ENCODE measurements at places on chromosomes 11 and 22.
A peak's percentile ranks its signal among the peaks of the same experiment; 100 is the strongest.

DNA sequence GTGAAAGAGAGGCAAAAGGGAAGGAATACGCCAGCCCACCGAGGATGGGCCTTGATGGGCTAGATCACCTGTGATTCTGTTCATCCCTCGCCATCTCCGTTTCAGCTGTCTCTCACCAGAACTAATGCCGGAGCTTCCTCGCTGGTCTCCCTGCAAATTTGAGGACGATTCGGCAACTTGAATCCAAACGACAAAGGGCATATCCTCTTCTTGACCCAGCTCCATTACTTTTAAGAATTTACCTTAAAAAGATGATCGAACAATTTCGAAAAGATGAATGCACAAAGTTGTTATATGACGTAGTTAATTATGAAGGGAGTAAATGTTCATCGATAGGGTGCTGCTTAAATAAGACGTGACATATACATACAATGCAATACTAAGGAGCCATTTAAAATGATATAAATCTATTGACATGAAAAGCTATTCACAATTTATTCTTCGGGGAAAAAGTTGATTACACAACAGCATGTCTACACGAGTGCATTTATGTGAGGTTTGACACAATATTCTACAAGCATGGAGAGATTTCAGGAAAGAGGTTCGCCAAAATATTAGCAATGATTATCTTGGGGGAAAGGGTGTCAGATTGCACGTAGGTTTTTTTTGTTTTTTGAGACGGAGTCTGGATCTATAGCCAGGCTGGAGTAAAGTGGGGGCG, 937 bp upstream of the FAM168A start:
- no peak for ATAC-seq

DNA sequence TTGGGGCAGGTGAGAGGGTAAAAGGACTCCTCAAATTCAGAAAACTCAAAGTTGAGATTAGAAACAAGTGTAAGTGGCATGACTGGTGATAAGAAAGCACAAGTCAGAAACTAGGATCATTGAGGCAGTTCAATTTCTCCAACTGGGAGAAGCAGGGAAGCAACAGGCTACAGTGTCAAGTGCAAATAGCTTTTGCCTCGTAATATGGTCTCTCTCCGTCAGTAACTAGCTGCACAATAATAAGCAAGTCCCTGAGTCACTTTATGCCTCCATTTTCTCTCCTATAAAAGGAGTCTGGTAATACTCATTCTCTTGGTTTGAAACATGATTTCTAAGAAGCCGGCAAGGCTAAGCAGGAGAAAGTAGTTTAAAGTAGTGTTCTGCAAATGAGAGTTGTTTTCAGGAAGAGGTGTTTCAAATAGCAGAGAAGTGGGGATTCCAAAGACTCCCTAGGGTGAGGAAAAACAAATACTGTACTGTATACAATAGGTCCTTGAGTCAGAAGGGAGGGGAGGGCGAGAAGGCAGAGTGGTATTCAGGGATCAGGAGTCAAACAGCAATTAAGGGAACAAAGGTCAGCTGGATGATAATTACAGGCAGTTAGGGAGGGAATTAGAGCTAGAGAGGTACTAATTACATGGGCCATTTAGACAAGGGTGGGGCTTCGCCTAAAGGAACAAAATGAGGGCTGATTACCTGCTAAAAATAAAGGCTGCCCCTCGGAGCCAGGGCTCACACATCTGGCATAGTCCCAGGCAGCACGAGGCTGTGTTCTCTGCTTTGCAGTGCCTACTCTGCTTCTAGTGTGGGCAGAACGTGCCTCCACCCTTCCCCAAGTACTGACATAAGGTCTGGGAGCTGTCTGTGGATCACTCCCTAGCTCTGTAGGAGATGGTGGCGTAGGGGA, 96.0 kb upstream of the BDNF start:
- ATAC-seq, result peak; percentile 19

- peak; percentile 60 for ATAC-seq
Observed at GRCh38 chr11:131944736-131945135, 574.3 kb downstream of the NTM start.

DNA sequence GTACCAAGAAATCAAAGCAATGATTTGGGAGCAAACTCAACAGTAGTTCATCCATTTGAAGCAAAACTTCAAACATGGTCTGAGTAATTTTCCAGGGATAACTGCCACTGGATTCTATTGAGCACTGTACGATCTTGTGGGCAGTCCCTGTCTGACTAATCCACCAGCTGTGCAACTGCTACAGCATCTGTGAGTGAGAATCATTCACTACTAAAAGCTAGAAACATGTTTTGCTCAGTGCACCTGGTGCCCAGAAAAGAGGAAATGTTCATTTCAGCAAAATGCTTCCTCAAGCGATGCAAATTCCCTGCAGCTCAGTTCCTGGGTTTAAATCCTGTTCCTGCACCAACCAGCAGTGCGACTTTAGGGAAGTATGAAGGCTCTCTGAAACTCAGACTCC, 1077.9 kb downstream of the DLG2 start:
- ATAC-seq, result no peak

GRCh38 chr11:1305501-1306056, 3.9 kb downstream of the TOLLIP start:
- ATAC-seq, result no peak

GRCh38 chr11:110463153-110463552, 33.4 kb downstream of the FDX1 start:
- peak; percentile 58 for ATAC-seq

DNA sequence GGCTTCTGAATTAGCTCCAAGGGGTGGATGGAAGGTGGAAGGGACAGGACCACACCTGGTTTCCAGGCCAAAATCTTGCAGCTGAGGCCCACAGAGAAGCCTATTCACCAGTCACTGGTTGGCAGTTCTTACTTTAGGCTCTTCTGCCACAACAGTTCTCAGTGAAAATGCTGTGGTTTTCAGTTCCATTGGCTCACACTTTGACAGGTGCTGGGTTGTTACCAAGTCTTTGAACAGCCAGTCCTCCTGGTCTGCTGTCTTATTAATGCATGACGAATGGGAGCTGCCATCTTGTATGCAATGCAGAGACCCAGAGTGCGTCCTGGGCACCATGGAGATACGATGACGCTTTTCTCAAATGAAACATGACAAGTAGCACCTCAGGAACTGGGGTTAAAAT, 232.0 kb upstream of the ZBED5 start:
- ATAC-seq, result no peak

DNA sequence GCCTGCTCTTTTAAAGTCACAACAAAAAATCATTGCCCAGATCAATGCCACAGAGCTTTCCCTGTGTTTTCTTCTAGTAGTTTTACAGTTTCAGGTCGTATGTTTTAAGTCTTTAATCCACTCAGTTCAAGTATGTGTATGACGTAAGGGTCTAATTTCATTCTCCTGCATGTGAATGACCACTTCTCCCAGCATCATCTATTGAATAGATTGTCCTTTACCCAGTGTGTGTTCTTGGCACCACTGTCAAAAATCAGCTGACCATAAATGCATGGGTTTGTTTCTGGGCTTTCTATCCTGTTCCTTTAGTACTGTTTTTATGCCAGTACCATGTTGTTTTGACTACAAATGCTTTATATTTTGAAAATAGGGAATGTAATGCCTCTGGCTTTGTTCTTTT, 28.1 kb downstream of the INTS4 start:
- ATAC-seq, result no peak

DNA sequence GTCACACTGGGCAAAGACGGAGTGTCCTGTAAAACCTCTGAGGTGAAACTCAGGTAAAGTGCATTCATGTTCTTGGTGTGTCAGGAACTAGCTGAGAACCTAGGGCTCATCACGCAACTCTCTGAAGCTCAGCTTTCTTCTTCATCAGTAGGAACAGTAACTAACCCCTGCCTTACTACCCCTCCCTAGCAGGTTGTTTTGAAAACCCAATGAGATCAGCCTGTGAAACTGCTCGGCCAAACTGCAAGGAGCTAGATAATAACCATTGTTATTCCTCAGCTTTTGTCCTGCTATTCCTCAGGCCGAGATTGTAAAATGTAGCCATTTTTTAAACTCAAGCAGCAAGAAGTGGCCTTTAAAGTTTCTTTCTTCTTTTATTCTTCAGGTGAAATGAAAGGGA, 9.8 kb upstream of the FJX1 start:
- no peak for ATAC-seq

- no peak for ATAC-seq
Observed at GRCh38 chr11:329886-330253, 9.2 kb upstream of the IFITM3 start.

- no peak for ATAC-seq
Observed at GRCh38 chr11:28760676-28761390, 652.6 kb downstream of the METTL15 start.

DNA sequence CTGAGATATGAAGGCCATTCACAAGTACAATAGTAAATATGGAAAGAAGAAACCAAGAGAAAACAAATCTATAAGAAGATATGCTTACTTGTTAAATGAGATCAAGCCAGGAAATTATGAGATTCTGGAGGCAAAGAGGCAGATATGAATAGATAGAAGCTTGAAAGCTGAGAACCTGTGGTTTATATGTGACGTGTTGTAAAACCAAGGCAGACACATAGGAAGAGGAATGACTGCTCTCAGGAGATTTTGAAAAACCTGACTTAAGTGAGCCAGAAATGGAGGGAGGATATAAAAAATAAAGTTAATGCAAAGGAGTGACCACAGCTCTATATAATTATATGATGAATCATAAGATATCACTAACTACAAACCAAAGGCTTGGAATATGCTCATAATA, 1160.5 kb upstream of the CNTN5 start:
- ATAC-seq, result no peak
